Left cardiac atrium (tissue), 4 donors: ENCODE measurements at places on chromosomes 2 and 18.

GRCh38 chr2:33426666-33427231, 49.7 kb upstream of the RASGRP3 start:
- peak; percentile 42 for DNase-seq

DNA sequence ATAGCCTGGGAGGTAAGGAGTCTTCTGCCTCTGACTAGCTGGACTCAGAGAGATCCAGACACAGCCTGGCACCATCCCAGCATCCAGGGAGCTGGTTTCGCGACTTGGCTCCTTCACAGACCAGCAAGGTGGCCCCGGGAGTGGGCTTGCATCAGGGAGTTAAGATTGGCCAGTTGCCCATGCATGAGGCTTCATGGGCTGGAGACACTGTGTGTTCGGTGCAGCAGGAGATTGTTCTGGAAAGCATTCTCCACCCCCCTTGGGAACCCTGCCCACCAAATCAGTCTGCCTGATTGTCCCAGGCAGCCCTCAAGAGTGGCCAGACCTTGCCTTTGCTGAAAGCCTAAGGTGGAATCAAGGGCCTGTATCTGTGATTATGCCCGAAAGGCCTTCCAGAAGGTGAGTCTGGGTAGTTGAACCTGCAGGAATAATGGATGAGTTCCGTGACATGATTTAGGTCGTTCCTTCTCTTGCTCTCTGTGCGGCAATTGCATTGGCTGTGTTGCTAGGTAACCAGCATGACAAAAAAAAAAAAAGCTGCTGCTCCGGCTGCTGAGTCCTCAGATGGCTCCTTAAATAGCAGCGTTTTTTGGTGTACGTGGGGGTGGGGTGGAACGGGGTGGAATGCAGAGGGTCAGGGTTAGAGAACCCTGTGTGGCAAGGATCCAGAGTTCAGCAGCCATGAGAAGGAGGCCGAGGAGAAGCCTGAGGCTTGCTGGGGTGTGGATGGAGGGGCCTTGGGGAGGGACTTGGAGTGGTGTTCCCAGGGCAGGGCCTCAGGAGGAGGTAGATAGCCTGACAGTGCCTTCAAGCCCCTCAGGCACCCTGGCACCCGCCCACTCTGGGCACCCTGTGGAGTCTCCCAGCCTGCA, 93.0 kb upstream of the MCFD2 start:
- peak; percentile 57 for DNase-seq

- no peak for DNase-seq
These were observed 814.1 kb upstream of the SALL3 start for GRCh38 chr18:78165525-78165924.

DNA sequence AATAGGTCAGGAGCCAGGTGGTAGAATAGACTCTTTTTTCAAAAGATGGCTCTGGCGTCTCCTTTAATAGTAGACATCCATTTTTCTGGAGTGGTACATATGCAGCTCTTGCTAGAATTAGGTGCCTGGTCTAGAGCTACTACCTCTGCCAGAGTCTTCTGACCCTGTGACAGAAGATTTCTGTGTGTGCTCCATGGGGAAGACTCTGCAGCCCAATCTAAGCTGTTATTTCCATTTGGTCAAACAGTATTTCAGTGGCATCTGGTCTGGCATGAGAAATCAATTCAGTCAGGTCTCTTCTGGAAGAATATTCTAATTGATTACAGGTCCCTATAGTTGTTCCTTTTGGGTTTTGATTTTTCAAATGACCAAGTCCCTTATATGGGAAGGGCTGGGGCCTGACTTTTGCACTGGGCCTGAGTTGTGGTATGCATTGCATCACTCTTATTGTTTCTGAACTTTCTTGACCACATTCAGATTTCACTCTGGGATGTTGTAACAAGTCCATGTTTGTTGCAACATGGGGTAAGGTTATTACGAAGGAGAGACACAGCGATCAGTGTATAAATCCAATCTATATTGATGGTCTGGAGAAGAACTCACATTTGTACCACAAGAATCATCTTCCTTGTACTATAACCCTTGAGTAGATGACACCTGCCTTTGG, 12.1 kb downstream of the MXD1 start:
- DNase-seq: no peak

DNA sequence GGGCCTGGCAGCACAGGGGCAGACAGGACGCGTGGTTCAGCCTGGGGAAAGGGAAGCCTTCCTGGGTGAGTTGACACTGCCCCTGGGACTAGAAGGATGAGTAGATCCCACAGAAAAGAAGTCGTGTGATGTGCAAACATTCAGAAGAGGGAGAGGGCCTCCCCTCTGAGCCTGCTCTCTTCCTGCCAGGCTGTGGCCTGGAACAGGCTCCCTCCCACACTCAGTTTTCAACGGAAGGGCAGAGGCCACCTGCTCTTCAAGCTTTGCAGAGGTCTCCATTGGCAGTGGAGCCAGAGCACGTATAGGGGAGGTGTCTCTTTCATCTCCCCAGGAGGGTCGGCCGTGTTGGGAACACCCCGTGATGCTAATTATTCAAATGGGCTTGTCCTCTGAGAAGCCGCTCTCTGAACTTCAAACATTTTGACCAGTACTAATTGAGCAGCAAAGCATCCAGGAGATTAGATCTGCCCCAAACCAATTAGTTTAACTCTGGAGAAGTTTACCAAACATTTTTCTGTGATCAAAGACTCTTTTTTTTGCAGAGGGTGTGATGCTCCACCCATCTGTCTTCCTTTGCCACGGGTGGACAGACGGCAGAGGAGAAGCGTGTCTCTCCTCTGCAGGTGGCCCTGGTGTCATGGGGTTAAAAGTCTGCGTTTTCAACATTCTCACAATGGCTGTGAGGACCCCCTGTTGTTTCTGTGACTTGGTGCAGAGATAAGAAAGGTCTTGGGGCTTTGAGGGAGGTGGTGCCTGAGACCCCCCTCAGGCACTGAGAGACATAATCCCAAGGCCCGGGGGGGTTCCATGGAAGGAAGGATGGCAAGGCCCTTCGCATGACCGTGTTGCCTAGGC, 29.5 kb upstream of the ODC1 start:
- DNase-seq: no peak
